ENCODE measurements at places on chromosomes 4 and X.

- DNase-seq: no peak
Observed at GRCh38 chr4:55466001-55466400, 70.2 kb downstream of the TMEM165 start.

DNA sequence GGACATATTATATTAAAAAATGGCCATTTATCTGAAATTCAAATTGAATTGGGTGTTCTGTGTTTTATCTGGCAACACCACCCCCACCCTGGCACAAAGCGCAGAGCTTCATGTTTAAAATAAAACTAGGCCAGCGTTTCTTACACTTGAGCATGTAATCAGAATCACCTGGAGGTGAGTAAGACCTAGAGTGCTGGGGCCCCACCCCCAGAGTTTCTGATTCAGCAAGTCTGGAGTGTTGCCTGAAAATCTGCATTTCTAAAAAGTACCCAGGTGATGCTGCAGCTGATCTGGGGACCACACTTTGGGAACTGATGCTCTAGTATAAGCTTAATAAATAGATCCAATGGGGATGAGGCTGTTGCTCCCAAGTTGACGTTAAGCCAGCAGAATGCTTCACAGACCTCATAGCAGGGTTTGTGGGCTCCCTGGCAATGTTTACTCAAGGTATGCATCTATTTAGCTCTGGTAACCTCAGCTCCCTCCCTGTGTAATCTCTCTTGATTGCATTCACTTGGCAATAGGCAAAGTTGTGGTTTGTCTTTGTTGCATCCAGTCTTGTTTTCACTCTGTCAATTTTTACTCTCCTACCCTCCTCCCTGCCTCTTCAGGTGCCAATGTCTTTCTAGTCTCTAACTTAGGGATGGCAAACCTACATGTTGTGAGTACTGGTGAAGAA, 99.8 kb upstream of the TEX13D start:
- no peak for DNase-seq

DNA sequence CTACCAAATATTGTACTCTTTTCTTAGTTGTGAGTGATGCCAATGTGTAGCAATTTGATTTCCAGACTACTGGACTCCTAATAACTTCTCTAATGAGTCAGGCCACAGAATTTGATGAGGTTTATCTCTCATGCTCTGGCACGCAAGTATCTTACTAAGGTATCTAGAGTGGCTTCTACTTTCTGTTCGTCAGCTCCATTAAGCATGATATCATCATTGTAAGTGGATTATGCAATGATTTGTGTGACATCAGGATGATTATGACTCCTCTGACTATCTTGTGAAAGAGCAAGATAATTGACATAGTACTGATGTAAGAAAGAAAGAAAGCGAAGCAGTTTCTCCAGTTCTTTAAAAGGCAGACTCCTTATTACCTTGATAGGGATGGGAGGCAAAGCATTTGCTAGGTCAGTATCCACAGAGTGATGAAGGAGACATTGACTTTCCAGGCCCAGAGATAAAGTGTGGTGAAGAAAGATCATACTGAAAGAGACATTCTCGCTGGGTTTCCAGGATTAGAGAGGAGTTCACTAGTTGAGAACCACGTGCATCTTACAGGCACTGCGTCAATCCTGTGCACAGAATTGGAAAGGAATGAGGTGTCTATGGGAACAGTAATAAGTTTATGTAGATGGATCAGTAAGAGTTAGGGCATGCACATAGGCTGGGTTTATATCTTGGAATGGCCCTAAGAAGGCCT, 161.9 kb upstream of the STK26 start:
- DNase-seq: no peak

GRCh38 chr4:130124066-130124465, 1028.1 kb downstream of the C4orf33 start:
- no peak for DNase-seq

- no peak for DNase-seq
Observed at GRCh38 chr4:146637621-146638332, 916 bp upstream of the POU4F2 start.

DNA sequence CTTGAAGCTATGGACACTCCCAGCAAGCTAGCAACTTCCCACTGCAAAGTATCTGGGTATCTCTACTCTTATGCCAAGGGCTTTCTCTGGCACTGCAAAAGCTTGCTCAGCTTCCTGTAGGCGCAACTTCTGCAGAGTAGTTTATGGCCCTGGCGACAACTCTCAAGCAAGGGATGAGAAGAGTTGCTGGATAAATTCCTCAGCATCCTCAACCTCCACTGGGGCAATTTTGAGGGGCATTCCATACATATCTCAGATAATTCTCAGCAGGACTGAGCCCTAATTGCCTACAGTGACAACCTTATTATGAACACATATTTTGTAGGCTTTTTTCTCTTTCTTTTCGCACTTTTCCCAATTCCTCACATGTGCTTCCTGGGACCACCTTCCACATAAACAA, 31.2 kb upstream of the TAB3 start:
- no peak for DNase-seq

- DNase-seq: no peak
Observed at GRCh38 chrX:110415440-110416170, 57.0 kb downstream of the RTL9 start.

DNA sequence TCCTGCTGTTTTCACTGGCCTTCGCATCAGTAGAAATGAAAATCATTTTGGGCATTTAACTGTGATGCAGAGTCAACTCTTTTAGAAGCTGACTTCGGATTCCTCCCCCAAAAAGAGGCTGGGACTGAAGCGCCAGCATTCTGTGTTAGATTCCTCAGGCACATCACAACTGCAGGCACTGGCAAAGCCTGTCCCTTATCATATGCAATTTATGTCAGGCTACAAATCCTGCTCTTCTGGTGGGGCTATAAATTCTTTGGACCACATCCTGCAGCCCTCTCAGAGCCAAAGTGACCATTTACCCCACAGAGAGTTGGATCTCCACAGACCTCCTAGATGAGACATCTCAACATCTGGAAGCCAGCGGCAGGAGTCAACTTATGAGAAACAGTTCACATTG, 138.4 kb downstream of the CBR4 start:
- DNase-seq: no peak

DNA sequence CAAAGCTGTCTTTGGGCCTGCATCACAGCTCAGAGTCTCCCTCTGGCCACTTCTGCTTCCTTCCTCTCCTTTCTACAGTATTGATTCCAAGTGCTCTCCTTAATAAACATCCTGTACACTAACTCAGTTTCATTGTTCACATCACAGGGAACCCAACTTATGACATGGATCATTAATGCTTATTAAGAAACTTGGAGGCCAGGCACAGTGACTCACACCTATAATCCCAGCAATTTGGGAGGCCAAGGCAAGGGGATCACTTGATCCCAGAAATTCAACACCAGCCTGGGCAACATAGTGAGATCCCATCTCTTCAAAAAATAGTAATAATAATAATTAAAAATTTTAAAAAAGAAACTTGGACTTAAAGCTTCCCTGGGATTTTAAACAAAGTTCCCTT, 89.2 kb upstream of the EFHC2 start:
- no peak for DNase-seq

GRCh38 chr4:128812442-128813235, 3.1 kb downstream of the JADE1 start:
- DNase-seq: no peak

DNA sequence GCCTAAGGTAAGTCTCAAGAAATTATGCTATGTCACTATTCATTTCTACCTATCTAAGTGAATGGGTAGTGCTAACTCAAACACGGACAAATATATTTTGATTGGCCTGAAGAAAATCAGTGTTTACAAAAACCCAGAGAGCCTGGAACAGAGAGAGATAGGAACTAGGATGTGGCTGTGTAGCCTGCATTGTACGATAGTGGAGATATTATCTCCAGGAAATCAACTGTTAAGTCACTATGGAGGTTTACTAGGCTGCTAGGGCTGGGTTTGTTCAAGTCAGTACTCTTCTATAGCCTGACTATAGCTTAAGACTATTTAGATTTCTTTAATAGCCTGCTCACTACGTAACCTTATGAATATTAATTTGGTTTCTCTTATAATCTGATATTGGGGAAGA, 127.9 kb downstream of the TACR3 start:
- DNase-seq: no peak

- DNase-seq: no peak
Observed at GRCh38 chrX:2145692-2146367, 354.9 kb downstream of the DHRSX start.

GRCh38 chr4:165879641-165880040, 6.6 kb downstream of the TLL1 start:
- DNase-seq: no peak

DNA sequence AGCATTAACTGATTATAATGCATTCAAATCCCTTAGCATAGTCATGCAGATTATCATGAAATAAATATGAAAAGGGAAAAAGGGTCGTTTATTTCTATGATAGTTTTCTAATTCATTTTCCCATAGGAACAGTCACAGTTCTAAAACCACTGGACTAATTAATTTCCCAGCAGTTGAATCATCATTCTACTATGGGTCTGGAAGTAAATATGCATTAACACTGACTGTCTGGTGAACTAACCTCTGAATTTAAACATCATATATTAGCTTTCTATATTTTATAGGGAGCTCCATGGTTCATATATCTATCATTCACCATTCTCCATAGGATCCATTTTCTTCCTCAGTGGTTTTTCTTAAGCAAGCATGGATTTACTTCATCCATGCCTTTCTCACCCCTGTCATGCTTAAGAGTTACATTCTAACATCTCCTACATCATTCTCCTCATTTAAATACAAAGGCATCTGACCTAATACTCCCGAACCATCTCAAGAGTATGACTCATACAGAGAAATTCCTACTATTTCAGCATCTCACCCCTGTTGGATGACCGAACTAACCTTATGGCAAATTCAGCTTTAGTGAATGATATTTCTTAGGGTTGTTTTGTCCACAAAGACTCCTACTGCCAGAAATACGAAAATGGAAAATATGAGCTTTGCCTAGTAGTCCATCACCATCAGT, 198.7 kb upstream of the ADAMTS3 start:
- DNase-seq: no peak

DNA sequence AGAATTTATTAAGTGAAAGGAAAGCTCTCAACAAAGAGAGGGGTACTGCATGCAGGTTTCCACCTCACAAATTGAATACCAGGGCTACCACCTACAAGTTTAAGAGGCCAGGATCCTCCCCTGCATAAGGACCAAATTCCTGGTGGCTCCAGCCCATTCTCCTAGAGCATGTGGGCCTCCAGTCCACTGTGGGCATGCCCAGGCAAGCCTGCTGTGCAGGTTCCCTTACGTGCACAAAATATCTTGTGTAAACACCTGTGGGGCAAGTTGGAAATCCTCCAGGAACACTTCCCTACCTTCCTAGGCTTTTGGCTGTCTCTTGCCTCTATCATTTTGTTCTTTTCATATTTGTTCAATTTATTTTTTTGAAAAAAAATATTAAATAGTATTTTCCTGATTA, 724.3 kb downstream of the ARAP2 start:
- no peak for DNase-seq

DNA sequence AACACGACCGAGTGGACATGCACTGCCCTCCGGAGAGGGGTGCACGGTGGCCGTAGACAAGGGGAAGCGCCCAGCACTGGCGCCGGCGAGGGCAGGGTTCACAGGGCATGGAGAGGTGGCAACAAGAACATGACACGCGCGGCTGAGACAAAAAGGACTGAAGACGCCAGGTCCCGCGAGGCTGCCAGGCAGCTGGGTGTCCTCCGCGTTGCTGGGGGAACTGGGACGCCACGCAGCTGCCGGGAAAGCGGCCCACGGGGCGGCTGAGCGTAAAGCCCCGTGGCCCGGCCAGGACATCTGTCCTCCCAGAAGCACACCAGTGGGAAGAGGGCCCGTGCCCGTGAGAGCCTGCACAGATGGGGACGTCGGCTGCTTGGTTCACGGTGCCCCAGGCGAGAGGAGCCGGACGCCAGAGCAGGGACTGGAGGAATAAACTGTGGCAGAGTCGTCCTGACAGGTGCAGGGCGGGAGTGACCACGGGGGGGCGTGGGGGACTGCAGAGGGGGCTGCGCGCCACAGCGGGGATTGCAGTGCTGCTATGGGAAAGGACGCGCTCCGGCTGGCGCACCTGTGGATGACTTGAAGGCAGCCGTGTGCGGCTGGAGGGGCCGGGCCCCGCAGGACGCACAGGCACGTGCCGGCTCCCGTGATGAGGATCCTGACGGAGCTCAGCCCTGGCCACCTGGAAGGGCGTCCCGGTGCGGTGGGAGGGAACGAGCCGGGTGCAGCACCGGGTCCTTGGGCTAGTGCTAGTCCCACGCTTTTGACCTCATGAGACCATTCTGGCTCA, 32.1 kb upstream of the GTPBP6 start:
- DNase-seq: no peak

- DNase-seq: no peak
Observed at GRCh38 chr4:76074468-76074867, at the start of gene ART3. Gene ART3 (plus strand): TSS chr4:76074709. CDS start chr4:76075890, 1,181 bp downstream.

- no peak for DNase-seq
Observed at GRCh38 chr4:184237612-184238011, 19.9 kb upstream of the ENPP6 start.

All from stimulated activated CD4-positive, alpha-beta T cell treated with anti-CD3 and anti-CD28 coated beads, Interleukin-1b, Interleukin-23, amount 100 ng/mL, for 1 hour (primary cell).